ENCODE measurements at places on chromosomes 16 and 17. TPM values are rescaled to one million over a fixed set of nuclear protein-coding genes. Genes with fewer than 3 reads are reported as not detected.

DNA sequence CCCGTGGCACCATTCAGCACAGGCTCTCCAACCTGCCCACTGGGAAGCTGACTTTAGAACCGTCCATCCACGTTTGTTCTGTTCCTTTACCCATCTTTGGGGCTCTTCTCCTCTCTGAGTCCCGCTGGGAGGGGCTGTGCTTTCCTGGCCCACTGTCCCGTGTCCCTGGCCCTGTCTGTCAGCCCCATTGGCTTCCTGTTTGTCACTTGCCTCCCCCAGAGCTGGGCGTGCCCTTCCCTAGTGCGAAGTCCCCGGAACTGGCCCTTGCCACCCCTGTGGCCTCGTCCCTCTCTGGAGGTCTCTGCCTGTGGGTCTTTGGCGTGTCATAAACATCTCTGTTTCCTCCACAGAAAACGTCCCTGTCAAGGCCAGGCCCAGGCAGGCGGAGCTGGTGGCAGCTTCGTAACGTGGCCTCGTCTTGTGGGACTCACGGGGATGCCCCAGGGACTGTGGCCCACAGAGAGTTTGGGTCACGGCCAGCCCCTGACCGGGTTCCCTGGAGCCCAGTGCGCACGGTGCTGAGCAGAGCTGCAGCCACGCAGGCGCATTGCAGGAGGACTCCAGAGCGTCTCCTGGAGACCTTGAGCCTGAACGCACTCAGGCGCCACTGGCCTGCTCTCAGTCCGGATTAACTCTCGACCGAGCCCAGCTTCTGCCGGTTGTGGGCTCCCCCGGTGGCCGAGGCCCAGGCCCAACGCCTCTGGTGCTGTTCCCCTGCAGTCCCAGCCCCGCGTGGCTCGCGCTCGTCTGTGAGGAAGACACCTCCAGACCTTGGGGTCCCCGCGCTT, 7.3 kb downstream of the CHMP6 start:
- DNase-seq: no peak

Gene CCL8
- 3.1 TPM for total RNA-seq

DNA sequence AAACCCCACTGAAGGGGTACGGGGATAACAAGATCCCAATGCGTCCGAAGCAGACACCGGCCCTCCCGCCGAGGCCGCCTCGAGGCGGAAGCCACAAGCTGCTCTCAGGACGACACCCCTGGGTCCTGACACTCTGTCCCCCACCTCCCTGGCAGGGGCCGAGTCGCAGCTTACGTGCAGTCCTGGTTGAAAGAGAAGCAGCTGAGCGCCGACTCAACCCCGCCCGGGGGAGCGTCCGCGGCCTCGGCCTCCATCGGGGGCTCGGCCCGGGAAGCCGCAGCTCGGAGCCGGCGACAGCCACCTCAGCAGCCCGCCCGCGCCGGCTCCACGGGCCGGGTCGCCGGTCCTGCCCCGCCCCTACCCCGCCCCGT, at the start of gene WIPI1:
WIPI1 (minus strand) TSS at position 329 of the 371 bp plus-strand sequence; CDS start at position 254, 75 bp downstream.
- no peak for DNase-seq

GRCh38 chr17:15031975-15032374, 233.2 kb downstream of the PMP22 start:
- no peak for DNase-seq

GRCh38 chr16:80027007-80027965, 426.7 kb upstream of the MAF start:
- DNase-seq: no peak

DNA sequence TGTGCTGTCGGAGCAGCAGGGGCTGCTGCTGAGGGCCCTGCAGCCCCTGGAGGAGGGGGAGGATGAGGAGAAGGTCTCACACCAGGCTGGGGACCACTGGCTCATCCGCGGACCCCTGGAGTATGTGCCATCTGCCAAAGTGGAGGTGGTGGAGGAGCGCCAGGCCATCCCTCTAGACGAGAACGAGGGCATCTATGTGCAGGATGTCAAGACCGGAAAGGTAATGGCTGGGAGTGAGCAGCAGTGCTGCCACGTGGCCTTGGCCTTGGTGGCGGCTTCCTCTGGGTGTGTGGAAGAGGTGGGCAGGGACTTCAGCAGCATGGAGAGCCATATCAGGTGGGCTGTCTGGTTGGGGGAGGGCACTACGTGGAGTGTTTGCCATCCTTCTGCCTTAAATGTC, 20.0 kb downstream of the MVP start:
- DNase-seq: no peak

DNA sequence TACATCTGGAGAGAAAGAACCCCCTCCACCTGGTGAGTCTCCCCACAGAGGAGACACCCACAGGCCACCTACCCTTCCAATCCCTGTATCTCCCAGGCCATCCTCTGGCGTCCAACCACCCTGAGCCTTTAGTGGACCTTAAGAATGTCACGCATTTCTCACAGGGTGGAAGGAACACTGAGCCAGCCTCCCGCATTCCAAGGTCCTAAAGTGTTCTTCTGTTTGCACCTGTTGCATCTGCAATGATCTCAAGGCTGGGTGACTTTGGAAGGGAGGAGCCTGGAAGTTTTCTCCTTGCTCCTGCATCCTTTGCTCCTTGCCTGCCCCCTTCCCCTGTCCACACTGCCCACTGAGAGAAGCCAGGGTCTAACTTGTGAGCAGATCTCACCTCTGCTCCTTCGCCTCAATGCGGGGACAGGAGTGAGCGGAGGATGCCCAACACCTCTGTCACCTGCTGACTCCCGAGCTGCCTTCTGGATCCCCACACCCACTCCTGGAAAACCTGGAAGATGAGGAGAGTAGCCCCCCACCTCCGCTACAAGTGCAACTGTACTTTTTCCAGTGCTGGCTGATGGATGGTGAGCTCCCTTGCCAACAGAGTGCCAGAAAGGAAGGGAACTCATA, 3.7 kb downstream of the CHST5 start:
- no peak for DNase-seq

DNA sequence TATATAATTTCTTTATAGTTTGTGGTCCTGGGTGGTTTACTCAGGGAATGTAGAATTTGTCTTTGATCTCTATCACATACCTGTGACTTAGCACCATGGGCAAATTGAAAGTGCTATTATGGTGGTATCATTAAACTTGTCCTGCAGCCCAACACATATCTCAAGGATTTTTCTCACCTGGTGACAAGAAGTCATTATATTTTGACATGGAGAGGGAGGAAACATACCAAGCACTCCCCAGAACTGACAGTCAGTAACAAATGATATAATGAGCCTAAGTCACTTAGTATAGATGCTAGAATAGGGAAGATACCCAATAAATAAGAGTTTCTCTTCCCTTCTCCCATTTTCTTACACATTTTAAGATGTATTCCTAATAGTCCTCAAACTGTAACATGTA, 805.5 kb upstream of the KIF2B start:
- no peak for DNase-seq

DNA sequence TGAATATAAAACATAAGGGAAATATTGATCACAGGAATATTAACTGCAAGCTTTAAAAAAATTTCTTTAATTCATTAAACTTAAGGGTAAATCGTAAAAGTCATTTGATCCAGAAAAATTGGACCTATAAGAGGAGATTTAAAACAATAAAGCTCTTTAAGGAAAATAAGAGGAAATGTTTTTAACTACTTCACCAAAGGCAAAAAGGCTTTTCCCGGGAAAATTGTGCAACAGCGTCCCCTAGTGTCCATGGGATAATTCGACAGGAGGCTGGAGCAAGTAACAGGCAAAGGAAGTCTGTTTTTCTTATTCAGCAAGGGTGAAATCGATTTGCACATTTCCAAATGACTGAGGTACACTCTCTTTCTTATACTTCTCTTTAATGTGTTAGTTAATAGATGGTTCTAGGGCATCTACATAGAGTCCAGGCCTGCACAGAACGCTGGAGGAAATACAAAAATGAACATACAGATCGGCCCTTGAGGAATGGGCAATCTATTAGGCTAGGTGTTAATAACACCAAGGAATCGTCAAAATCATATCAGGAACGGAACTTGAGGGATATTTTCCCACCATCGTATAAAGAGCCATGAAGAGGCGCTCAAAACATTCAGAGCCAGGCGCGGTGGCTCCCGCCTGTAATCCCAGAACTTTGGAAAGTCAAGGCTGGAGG, 61.4 kb downstream of the ZNF18 start:
- peak; percentile 43 for DNase-seq

DNA sequence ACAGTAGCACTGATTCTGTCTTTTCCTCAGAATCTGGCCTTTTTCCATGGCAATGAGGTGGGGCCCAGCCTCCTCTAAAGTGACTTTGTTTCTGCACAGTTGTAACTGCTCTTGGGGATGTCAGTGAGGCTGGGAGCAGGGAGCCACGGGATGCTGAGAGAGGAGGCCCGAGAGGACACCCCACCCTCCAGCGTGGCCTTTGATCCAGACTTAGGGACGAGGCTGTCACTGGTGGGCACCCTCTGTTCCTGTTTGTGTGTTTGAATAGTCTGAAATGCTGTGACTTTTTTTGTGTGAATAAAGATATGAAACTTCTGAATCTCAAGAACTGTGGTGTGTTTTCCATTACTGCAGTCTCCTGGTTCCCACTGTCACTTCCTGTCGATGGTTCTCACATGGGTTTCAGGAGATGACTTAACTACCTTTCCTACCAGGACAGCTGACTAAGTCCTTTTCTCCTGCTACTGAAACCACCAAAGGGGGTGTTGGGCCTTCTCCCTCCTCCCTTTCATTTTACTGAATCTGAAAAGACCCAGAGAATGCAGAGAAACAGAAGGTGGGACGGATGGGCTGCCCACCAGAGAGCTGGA, 18.6 kb downstream of the KCTD2 start:
- no peak for DNase-seq

GRCh38 chr16:10972108-10972818, 27.9 kb downstream of the CLEC16A start:
- DNase-seq: no peak

Gene PDP2
- total RNA-seq: 7.4 TPM

DNA sequence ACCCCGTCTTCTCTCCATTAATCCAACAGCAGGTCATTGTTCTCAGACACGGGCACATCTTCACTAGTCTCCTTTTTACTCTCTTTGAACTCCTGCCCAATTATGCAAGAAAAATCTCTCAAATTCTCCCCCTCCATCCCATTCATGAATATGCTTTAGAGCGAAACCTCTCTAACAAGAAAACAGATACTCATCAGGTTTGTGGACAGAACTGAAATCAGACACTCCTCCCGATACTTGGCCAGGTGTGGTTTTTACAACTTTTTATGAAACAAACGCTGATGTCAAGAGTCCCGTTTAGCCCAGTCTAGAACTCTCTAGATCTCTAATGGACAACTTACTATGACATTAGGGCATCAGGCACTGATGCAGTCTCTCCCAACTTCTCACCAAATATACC, 40.9 kb downstream of the PIK3R5 start:
- DNase-seq: no peak

Gene CCDC200
- not detected for total RNA-seq

- no peak for DNase-seq
Measured at GRCh38 chr17:35028531-35029262, 34.8 kb downstream of the RFFL start.

GRCh38 chr16:21175397-21175796, 16.9 kb downstream of the LDAF1 start:
- DNase-seq: no peak

DNA sequence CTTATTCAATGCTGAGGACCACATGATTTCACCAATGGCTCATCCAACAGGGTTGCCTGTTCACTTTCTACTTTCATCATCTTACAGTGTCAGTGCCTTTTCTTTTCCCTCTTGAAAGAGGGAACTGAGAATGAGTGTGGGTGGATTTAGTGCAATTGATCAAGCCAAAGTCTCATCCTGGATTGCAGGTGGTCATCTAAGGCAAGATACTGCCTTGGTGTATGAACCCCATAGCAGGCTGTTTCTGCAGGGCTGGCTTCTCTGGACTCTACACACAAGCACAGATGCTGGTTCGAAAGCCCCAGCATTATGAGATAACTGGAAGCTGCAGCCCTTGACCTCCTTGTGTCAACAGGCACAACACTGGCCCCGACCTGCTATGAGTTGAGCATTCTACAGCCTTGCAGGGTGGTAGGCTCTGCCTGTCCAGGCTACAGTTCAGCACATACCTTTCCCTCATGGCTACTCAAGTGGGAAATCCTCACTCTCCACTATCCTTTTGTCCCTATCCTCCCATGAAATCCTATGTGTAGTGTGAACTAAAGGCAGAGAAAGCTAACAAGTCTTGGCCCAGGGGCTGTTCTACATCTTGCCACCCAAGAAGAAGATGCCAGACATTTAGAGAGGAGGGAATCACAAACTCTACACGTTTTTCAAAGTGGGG, 358.7 kb downstream of the SLC39A11 start:
- DNase-seq: no peak

Gene CCL1
- not detected for total RNA-seq

GRCh38 chr17:19346351-19347255, 15.9 kb downstream of the B9D1 start:
- no peak for DNase-seq

DNA sequence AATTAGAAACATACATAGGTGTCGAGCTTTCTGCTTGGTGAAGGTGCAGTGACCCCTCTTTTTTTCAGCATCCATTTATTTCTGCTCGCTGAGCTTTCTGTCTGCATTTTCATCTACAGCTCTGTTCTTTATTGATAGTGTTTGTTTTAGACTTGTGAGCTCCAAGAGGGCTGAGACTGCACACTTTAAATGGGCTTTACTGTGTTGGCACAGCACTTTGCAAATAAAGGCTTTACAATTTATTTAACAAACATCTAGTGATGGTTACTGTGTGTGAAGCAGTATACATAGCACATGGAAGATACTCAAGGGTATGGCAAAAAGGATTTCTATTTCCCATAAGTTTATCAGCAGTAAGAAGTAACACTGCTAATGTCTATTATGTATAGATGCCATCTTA, 563.7 kb upstream of the HSBP1 start:
- no peak for DNase-seq

DNA sequence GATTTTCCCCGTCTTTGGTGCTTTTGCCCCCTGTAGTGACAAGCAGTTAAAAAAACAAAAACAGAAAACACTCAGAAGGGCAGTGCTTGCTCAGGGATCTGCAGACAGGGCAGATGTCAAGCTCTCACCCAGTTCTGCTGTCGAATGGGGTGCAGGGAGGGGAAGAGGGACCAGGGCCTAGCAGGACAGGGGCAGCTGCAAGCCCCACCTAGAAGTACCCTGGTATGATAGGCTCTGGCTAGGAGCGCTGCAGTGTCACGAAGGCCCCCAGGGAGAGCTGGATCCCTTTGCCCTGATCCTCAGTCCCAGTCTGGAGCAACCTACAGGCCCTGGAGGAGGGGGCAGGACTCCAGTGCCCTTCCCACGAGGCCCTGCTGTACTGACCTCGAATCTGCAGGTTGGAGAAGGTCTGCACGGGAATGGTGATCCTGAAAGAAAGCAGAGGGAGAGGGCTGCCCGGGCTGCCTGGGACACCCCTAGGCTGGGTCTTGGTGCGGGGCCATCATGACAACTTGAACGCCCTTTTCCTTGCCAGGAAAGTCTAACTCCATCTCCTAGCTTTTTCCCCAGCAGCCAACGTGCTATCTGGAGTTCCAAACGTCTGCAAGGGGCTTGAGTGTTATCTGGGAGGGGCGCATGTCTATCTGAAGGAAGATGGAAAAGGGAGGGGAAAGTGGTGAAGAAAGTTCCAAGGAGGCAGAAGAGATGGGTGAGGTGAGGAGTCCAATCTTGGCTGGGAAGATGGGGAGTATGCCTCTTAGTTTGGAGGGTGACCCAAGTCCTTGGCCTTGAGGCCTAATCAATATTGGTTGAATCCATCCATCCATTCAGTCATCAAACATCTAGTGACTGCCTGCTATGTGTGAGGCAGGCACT, 4.8 kb downstream of the GFAP start:
- DNase-seq: no peak
